Tibial nerve (tissue), 4 donors: ENCODE measurements at places on chromosomes 4 and X. TPM values are rescaled to one million over a fixed set of nuclear protein-coding genes. Genes with fewer than 3 reads are reported as not detected.

The PCDH19 gene
- total RNA-seq: 5.5 TPM

The FGD1 gene
- total RNA-seq: 9.3 TPM

The ATP7A gene
- 12.7 TPM for total RNA-seq

The VCX3A gene
- not detected for total RNA-seq

The TCEAL2 gene
- total RNA-seq: 7.7 TPM

The MAGEA11 gene
- total RNA-seq: not detected

The SASH3 gene
- total RNA-seq: 19.4 TPM

The MAGEB17 gene
- not detected for total RNA-seq

The PCDH18 gene
- 52.5 TPM for total RNA-seq

- DNase-seq: no peak
Observed at GRCh38 chr4:15568821-15569220, 86.3 kb downstream of the FBXL5 start.

- no peak for DNase-seq
Observed at GRCh38 chr4:127905029-127905428, 24.3 kb downstream of the PLK4 start.

DNA sequence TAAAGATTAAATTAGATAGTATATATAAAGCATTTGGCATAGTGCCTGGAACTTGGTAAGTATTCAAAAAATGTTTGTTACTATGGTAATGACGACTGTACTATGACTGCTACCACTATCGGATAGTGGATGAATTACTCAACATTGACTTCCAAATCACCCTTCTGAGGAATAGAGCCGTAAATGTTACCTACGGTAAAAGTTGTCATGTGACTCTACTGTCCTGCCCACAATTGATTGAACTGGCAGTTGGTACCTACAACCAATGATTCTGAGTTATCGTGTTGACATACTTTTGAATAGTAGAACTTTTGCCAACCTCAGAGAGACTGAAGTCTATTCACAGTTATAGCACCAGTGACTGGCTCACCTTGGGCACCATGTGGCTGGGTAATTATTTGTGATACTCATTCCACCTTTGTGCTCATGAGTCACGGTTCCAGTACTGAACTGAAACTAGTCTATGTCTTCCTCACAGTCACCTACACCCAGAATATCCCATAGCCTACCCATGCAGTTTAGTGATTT lies 185.5 kb upstream of the PITX2 start:
- no peak for DNase-seq

DNA sequence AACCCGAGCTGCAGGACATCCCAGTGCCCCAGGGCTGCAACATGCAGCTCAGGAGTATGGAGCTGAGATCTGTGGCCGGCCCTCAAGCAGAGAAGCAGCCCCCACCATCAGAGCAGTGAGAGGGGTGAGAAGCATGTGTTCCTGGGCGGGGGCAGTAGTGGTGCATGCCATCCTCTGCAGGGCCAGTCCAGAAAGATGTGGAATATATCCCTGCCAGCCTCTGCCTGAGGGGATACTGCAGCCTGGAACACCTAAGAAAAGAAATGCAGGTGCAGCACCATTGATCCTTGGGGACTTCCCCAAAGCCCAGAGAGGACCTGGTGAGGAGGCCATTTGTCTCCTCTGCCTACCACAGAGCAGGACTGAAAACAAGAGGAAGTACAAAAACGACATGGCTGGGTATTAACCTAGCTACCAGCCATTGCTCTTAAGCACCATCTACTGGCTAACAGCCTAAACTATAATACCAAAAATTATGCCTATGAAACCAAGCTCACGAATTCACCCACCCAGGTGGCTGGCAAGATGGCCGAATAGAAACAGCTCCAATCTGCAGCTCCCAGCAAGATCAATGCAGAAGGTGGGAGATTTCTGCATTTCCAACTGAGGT lies 158.8 kb downstream of the ADGRA3 start:
- DNase-seq: no peak

DNA sequence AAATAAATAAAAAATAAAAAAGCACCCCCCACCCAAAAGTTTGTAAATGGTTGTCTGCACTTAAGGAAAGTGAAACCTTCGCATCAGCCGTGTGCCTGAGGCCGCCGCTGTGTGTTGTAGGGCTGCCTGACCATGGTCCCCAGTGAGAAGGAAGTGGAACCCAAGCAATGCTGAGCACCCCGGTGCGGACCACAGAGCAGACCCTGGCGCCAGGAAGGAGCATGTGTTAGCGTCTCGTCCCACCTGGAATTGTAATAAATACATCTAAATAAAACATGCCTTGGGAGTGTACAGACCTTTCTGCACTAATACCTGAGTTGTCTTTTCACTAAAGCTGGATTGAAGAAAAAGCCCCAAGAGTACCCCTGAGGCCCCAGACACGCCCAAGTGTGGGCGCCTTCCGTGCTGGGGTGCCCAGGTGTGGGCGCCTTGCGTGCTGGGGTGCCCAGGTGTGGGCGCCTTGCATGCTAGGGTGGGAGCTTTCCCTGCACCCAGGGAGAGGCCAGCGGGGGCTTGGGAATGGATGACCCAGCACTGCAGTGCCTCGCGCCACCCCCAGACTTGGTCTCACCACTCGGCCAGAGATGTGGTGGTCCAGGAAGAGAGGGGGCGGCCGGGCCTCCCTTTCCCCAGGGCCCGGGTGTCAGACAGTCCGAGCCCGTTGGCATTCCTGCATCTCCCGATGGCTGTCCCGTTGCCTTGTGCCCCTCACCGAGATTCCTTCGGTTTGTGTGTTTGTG lies 33.7 kb downstream of the HTT-AS start:
- no peak for DNase-seq

GRCh38 chr4:13783800-13784411 lies 156.4 kb upstream of the BOD1L1 start:
- no peak for DNase-seq

GRCh38 chr4:143375326-143376073 lies 38.8 kb downstream of the GAB1 start:
- no peak for DNase-seq

DNA sequence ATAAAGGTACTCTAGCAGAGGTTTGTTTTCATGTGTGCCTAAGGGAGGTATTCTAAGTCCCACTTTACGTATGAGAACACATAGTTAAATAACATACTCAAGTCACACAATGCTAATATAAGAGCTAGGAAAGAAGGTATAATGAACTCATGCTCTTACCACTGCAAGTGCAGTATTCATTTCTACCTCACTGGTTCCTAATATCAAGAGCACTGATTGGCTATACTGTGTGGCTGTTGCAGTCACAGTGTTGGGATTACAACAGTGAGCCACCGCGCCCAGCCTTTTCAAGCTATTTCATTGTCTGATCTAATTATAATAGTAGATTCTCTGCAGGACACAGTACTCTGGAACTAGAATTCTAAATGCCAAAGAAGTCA lies 84.0 kb downstream of the PDS5A start:
- DNase-seq: no peak

GRCh38 chr4:170271723-170272122 lies 182.0 kb upstream of the AADAT start:
- no peak for DNase-seq

DNA sequence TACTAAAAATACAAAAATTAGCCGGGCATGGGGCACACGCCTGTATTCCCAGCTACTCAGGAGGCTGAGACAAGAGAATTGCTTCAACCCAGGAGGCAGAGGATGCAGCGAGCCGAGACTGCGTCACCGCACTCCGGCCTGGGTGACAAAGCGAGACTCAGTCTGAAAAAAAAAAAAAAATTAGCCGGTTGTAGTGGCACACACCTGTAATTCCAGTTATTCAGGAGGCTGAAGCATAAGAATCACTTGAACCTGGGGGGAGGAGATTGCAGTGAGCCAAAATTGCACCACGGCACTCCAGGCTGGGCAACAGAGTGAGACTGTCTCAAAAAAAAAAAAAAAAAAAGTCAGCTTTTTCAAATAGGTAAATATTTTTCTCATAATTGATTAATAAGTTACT lies 71.9 kb downstream of the WDFY3 start:
- no peak for DNase-seq

DNA sequence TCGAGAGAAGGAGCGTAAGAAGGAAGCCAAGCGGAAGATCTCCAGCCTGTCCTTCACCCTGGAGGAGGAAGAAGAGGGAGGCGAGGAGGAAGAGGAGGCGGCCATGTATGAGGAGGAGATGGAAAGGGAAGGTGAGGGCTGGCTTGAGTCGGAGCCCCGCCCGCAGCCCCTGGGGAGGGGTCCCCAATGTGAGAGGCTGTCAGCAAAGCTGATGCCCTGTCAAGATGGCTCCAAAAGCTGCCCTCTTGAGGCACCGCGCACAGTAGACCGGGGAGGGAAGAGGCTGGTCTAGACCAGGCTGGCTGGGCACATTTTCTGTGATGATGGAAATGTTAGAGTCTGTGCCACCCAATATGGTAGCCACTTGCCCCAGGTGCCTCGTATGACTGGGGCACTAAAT lies 2.5 kb downstream of the FAM50A start:
- DNase-seq: no peak

DNA sequence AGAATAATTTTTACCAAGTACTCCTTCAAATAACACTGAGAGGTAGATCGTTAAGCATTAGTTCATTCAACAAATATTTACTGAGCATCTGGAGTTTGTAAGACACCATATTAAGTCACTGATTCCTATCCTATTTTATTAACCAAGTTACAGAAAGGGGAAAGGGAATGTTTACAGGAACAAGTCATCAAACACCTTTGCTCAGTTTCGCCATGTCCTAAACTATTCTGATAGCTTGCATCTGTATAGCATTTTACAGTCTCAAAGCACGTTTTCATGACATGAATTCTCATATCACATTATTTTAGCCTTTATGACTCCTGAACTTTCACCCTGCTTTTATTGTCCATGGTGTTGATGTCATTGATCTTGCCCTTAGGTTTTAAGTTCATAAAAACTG lies 89.2 kb downstream of the AREG start:
- DNase-seq: no peak

- no peak for DNase-seq
Observed at GRCh38 chr4:155799794-155800123, 40.9 kb downstream of the GUCY1B1 start.

DNA sequence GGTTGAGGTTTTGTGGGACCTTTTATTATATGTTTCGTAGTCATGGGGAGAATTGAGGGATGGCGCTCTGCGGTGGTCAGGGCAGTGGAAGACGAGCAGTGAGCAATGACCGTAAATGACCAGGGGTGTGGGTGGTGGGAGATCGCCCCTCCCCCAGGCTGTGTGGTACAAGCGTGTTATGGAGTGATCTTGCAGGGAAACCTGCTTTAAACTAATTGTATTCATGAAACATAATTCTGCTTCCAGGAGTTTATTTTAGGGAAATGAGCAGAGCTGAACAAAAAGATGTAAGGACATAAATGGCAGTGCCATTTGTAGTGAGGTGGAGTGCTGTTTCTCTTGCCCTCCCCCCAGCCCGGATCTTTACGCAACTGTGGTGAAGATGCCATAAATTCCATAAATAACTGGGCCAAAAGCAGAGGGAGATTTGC lies 20.2 kb downstream of the GYG2 start:
- no peak for DNase-seq

DNA sequence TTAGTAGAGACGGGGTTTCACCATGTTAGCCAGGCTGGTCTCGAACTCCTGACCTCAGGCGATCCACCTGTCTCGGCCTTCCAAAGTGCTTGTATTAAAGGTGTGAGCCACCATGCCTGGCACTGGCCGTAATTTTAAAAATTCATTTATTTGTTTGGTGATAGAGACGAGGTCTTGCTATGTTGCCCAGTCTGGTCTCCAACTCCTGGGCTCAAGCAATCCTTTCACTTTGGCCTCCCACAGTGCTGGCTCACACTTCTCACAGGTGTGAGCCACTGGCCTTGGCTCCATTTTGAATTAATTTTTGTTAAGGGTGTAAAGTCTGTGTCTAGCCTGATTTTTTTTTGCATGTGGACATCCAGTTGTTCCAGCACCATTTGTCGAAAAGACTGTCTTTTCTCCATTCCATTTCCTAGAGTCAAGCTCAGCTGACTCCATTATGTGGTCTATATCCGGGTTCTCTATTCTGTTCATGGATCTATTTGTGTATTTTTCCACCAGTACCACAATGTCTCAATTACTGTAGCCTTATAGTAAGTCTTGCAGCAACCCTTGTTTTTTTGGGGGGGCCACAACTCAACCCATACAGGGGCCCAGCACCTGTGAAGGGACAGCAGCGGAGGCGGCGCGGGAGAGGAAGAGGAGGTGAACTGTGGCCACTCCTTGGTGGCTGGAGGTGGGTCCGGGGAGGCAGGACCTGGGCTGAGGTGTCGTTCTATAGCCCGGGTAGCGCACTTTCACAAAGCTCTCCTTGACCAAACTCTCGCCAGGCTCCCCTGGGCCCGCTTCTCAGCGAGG lies 1.5 kb upstream of the NSD2 start:
- no peak for DNase-seq

DNA sequence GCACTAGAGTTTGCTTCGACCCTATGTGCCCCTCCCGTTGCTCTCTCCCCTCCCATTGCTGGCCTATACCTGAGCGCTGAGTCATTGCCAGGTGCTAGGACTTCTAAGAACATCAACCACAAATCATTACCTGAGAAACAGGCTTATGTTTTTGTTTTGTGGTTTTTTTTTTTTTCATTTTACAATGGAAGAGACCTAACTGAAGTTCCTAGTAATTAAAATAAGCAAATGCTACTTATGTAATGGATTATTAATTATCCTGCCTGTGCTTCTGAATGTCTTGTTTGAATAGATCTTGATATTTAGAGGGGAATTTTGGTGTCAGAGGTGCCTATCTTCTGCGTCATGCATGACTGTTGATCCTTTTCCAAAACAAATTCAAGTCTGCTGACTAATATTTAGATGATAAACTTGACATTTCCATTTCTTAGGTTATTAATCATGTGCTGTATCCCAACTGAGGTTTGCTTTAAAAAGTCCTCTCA lies 275.4 kb upstream of the CPEB2 start:
- no peak for DNase-seq

DNA sequence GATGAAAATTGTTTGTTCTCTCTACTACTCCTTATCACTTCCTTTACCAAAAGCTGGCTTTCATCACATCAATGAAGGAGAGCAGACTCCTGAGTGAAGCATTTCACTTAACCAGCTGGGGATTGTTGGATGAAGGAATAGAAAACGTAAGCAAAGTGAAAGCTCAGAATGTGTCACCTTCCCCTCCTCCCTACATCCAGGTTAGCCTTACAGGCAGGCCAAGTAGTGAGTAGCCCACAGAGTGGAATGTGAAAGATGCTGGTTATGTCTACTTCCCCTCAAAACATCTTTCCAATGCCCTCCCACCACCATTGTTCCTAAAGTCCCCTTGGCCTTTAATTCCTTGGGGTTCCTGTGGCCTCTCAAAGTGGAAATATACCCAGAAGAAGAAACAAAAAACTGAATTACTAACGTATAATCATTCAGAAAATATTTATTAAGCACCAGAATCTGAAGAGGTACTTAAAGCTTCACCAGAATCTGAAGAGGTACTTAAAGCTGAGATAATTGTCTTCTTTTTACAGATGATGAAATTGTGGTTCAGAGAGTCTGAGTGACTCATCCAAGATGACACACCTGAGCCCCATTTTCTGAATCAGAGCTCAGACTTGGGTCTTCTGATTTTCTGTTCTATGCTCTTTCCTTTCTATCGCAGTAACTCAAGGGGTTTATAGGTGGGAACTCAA lies 6.5 kb downstream of the P2RY4 start:
- DNase-seq: no peak
